Activated T-helper 1 cell treated with Interleukin-2 at 50 U/mL for 16 hours (primary cell): ENCODE measurements at places on chromosomes 3 and 15.

- DNase-seq = no peak
These were observed 373.8 kb upstream of the PROK2 start for GRCh38 chr3:72158639-72159326.

GRCh38 chr3:129979905-129980304 lies 5.4 kb downstream of the TRH start:
- DNase-seq = no peak

DNA sequence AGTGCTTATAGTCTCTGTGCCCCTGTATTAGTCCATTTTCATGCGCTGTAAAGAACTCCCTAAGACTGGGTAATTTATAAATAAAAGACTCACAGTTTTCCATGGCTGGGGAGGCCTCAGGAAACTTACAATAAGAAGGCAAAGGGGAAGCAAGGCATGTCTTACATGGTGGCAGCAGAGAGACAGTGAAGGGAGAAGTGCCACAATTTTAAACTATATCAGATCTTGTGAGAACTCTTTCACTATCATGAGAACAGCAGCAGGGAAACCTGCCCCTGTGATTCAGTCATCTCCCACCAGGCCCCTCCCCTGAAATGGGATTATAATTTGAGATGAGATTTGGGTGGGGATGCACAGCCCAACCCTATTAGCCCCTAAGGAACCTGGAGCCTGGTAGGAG lies 243.2 kb downstream of the EDEM1 start:
- no peak for DNase-seq

- no peak for DNase-seq
These were observed 49.1 kb upstream of the SEC22A start for GRCh38 chr3:123152687-123153086.

DNA sequence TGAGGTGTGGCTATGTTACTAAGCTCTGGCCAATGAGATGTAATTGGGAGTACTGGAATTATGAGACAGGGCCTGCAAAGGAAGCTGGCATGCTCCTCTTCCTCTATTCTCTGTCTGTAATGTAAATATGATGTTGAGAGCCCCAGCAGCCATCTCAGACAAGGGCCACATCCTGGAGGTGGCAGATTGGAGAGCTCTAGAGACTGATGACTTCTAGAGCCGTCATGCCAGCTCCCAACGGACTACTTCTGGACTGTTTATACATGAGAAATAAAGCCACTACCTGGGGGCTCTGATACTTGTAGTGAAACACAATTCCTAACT lies 19.7 kb downstream of the PLD1 start:
- DNase-seq = no peak

GRCh38 chr3:46524008-46524407 lies 26.2 kb downstream of the RTP3 start:
- no peak for DNase-seq

DNA sequence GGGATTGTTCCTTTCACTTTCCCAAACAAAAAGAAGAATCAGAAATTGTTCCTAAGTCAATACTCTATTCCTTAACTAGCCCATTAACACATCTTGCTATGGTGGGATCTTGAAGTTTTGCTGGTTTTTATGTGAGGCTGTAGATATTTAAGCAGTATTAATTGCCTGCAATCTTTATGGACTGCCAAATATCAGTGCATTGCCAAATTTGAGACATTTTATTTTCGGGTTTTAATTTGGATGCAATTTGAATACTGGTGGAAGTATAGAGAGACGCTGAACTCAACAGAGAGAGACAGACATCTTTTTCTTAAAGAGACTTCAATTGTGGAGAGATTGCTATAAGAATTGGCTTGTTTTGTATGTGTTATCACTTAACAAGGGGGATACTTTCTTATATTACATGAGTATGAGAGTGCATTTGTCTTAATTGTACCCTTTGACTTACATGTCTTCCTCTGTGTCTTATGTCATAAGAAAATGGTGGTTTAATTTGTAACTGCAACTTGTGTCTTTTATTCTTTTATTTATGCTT lies 10.0 kb downstream of the CADM2 start:
- no peak for DNase-seq

DNA sequence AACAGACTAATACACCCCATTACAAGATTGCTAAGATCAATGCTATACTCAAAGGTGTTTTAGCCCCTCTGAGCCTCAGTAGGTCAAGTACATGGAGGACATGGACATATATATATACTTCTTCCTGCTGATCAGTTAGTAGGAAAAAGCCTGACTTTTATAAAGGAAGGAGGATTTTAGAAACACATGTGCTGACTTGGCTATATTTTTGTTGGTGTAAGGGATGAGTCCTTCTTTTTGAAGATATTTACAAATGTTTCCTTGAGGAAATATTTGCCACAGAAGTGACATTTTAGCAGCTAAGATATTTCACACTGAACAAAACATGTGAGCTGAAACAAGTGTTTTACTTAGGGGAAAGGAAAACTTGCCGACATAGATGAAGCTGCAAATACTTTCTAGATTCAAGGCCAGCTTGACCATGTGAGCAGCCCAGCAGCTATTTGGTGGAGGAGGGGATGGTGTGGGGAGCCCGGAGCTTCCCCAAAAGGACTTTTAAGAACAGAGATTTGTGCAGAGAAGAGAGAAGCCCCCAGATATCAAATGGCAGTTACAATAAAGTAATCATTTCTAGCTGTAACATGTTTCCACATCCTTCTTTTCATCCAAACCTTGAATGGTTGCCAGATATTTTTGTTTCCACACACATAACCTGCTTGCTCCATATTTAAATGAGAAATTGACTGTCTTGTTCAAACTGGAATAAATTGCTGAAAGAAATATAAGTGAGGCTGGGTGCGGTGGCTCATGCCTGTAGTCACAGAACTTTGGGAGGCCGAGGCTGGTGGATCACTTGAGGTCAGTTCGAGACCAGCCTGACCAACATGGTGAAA lies 111.7 kb upstream of the NR2F2 start:
- no peak for DNase-seq

DNA sequence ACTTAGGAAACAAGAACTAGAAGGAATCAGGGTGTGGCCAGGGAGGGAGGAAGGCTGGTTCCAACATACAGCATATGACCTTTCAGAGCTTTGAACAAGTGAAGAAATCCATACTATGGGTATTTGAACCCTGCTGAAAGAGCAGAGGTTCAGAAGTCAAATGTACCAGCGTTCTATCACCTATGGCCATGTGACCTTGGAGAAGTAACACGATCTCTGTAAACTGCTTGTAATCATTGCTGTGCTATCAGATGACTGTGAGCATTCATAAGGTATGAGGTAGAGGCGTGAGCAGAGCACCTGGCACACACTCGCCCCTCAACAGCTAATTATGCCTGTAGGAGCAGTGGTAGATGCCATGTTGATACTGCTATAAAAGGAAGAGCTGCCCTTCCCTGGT lies 55.2 kb downstream of the KLHL6 start:
- DNase-seq = no peak

DNA sequence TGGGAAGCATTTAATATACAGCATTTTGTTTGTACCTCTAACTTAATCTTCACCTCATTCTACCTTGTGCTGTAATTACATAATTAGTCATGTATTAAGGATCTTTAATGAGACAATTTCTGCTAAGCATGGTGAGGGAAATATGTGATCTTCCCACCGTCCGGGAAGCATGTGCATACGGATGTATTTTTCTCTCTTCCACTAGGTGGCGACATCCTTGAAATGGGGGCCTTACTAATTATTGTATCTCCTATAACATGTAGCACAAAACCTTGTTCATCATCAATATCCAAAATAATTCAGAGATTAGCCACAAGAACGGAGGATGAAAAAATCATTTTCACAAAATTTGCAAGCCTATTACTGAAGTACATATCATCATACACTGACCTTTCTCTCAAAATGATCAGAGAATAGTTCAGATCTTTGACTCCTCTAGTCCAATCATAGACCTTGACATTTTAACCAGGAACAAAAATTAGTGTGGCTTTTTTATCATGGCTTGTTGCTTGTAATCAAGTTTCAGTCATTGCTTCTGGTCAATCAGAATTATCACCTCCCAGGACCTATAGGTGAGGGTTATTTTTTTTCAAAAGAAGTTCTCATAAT lies 148.9 kb upstream of the GBE1 start:
- DNase-seq = no peak

DNA sequence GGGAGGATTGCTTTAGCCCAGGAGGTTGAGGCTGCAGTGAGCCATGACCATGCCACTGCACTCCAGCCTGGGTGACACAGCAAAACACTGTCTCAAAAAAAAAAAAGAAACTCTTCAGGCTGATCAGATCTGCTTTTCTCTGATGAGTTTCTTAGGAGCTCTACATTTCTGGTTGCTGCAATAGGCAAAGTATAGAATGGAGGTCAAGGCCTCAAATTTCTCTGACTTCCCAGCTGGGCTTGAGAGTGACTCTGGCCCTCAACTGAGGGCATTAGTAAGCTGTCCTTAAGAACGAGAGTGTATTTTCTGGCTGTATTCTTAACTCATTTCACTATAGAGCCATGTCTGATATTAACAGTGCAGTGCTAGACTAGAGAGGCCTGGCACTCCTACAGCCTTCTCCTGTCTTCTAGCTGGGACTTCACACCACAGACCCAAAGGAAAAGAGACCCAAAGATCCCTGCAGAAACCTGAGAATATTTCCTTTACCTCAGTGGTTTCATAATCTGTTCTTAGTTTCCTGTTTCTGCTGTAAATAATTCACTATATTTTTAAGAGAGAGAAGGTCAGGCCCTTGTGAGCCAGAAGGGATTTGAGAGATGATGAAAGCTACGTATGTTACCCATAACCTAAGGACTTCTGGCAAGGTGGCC lies 2.0 kb upstream of the NR1I2 start:
- DNase-seq = no peak

DNA sequence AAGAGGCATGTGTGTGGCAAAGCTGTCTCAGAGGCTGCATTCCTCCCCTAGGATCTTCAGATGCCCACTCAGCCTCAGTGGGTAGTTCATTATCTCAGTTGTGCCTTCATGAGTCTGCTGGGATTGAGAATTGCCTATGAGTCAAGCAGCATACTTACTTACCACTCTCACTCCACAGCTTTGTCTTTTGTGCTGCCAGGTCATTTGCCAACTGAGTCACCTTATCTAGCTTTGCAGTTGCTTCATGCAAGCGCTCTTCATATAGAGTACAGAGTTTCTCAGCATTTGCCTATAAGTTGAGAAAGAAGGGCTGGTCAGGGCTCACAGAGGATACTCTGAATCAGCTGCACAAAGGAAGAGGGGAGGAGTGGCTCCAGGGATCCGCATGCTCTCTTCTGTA lies 89.5 kb downstream of the MYH15 start:
- DNase-seq = no peak

GRCh38 chr3:71127052-71127831 lies 456.3 kb downstream of the FOXP1 start:
- DNase-seq = no peak

DNA sequence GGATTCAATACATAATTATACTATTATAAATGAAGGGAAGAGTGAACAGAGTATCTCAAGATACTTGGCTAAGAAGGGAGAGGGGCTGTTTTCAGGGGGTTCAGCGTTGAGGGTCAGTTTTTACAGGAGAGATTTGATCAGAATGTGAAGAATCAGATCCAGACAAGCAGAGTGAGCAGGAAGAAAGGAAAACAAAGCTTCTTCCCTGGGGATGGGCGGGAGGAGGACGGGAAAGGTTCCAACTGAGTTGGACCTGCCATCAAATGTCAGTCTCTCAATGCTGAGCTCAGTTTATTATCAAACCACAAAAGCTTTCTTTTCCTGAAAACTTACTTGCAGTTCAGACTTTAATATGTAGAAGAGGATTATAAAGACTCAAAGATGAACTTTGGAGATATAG lies 6.0 kb upstream of the MELTF start:
- DNase-seq = no peak

DNA sequence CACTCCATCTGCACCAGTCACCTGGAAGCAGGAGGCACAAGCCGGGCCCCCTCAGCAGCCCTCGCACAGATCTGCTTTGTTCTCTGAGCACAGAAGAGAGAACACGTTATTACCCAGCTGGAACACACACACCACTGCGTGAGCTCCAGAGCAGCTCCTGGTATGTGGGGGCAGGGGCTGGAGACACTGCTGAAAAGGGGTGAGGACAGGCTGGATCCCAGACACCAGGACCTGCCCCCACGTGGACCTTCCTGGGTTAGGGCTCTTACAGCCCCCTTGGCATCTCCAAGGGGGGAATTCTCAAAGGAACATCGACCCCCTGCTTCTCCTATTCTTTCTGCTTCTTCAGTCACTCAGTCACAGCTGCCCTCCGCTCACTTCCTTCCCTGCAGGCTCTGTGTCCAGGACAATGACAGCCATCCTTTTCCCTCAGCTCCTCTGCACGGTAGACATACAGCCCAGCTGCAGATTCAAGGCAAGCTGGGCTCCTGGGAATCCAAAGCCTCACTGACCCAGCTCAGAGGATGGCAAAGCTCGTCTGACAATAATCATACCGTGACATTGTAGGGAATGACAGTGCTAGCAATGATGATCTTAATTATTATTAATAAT lies 33.7 kb downstream of the PRR20G start:
- no peak for DNase-seq

GRCh38 chr3:44827196-44827595 lies 34.5 kb upstream of the TMEM42 start:
- no peak for DNase-seq

GRCh38 chr3:16151109-16151508 lies 23.4 kb upstream of the GALNT15 start:
- DNase-seq = no peak

DNA sequence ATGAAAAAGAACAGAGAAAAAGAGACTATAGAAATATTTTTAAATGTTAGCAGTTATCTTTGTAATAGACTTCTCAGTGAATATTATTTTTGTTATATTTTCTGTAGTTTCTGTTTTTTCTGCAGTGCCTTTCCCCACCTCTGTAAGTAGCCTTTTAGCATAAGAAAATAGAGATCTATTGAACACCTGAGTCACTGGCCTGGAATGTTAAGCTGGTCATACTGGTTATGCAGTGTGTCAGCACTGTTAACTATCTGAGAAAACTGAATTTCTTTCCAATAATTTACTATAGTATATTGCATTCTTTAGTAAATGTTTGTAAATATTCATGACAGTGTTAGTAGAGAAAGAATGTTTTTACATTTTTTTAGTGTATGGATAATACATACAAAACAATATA lies 79.8 kb downstream of the NECTIN3 start:
- no peak for DNase-seq

DNA sequence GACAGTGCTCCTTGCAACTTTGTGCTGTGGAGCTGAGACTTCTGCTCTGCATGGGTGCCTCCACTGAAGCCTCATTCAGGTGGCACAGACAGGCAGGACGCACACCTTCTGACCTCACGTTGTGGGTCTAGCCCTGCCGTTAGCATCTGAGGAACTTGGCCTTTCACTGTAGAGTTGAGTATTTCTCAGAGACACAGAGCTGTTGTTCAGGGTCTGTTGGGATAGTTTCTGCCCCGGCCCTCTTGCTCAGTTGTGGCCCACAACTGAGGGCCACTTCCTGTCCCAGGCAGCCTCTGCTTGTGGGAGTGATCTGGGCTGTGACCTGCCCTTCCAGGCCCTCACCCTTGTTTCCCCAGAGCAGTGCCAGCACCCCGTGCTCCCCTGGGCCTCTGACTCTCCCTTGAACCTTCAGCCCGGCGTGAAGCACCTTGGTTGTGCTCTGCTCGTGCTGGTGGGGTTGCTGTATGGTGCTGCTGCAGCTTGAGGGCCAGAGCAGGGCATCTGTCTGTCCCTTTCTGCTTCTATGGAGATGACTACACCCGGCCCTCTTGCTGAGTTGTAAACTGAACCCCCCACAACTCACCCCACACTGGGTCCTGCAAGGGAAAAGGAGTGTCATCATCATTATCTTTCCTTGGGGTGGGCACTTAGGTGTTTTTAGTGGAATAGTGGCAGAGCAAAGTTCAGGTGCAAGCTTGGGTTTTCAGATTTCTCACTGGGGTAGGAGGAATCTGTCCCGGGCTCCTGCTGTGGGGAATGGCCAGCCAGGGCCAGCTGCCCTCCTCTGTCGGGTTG lies 11.7 kb downstream of the BAHD1 start:
- no peak for DNase-seq

GRCh38 chr3:10335190-10335738 lies 14.4 kb upstream of the SEC13 start:
- DNase-seq = no peak
